ENCODE measurements at places on chromosomes 6 and 20.

DNA sequence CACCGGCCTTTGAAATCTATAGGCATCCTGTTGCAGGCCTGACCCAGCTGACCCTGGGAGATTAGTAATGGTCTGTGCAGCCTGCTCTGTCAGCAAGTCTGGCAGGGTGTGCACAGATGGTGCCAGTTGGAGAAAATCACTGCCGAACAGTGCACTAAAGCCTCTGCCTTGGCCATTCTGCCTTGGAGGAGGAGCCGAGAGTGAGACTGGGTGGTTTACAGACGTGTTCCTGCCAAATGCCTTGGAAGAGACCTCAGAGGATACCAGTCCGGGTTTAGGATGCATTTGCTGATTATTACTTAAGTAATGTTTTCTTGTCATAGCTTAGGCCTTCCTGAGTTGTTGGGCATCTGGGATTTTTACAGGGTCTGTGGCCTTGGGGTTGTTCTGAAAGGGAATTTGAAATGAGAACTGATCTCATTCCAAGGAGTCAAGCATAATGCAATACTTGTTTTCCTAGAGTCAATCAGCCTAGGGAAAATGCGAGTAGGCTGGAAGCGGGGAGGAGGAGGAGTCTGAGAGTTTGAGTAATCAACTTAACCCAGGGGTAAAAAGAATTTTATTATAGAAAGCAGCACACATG lies 292.1 kb downstream of the SOX4 start:
- DNase-seq, result peak; percentile 98

- no peak for DNase-seq
Observed at GRCh38 chr6:118764766-118765165, 113.4 kb upstream of the CEP85L start.

GRCh38 chr6:157554747-157555146 lies 173.8 kb downstream of the ZDHHC14 start:
- no peak for DNase-seq

DNA sequence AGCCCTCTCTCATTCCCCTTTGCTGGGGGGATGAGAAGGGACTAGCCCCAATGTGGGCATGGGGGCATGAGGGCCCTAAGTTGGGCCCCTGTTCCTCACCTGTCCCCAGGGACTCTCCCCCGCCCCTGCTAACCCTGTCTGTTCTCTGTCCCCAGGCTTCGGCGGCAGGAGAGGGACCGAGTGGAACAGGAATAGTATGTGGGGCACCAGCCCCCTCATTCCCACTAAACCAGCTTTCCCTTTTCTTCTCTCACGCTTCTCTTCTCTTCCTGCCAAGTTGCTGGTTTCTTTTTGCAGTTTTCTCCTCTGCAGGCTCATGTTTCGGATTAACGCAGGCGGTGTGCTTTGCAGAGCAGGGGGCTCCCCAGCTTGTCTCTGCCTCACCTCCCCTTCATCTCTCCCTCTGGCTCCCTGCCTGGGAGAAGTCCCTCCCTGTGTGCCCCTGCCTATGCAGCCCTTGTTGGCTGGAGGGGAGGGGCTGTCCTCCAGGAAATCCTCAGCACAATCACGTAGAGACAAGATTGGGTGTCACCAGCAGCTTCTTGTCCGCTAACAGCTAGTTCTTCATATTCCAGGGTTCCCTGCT lies 7.9 kb downstream of the TMEM63B start:
- DNase-seq, result no peak

DNA sequence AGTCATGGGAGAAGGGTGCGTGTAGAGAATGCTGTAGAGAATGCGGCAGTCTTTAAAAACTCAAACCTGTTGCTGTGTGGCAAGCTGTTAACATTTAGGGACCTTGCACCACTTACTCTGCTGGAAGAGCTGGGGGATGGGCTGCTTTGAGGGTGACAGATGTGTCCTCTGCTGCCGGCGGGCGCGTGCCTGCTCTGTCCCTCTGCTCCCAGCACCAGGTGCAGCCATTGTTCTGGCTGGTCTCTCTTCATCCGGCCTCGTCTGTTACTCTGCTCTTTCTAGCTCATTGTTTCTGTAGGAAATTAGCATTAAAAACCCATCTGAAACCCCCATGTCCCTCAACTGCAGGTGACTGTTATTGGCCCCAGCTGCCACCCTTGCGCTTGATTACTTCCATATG lies 78.5 kb downstream of the CBFA2T2 start:
- DNase-seq, result peak; percentile 90

- DNase-seq, result peak; percentile 87
Observed at GRCh38 chr6:168370310-168370991, 50.9 kb upstream of the DACT2 start.

DNA sequence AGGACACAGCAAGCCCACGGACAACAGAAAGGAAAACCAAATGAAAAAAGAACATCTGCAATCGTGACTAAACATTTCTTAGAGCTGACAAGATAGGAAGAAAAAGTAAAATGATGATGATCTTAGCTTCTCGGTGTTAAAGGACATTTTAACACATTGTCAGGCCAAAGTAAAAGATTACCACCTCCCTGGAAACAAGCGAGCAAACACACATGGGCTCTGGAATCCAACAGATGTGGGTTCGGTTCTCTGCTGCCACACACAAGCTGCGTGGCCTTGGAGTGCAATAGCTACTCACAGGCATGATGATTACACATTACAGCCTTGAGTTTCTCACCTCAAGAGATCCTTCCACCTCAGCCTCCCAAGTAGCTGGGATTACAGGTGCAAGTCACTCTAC lies 7.5 kb upstream of the AAR2 start:
- no peak for DNase-seq

Measured in WERI-Rb-1 (cell line).